ENCODE measurements at places on chromosomes 12 and 14. TPM values are rescaled to one million over a fixed set of nuclear protein-coding genes. Genes with fewer than 3 reads are reported as not detected.

DNA sequence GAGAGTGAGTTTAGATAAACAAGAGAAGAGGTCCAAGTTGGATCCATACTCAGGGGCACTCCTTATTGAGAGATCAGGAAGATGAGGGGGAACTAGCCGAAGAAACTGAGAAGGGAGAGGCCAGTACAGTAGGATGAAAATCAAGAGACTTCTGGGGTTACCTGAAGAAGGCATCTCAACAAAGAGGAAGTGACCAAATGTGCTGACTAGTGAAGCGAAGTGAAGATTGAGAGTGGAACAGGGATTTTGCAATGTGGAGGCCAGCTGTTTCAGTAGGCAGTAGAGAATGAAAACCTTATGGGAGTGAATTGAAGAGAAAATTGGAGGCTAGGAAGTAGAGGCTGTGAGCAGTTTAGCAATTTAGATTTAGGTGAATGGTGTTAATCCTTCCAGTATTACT, 153.0 kb downstream of the SYNE2 start:
- no peak for DNase-seq

The RNF212B gene
- not detected for total RNA-seq

DNA sequence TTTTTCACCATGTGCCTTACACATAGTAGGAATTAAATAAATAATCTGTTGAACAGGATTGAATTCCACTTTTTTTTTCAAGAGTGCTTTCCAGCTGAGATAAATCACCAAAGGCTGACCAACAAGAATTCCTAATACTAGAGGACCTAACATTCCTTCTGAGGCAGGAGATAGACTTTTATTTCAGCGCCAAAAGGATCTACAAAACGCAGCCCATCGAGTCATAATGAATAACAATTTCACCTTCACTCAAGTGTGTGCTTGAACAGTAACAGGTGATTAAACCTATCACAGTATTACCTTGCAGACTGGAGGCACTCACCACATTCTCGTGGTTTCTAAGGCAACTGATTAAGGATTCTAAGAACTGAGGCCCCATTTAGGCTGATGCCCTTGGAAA, 224.3 kb upstream of the ATP2B1 start:
- DNase-seq = no peak

DNA sequence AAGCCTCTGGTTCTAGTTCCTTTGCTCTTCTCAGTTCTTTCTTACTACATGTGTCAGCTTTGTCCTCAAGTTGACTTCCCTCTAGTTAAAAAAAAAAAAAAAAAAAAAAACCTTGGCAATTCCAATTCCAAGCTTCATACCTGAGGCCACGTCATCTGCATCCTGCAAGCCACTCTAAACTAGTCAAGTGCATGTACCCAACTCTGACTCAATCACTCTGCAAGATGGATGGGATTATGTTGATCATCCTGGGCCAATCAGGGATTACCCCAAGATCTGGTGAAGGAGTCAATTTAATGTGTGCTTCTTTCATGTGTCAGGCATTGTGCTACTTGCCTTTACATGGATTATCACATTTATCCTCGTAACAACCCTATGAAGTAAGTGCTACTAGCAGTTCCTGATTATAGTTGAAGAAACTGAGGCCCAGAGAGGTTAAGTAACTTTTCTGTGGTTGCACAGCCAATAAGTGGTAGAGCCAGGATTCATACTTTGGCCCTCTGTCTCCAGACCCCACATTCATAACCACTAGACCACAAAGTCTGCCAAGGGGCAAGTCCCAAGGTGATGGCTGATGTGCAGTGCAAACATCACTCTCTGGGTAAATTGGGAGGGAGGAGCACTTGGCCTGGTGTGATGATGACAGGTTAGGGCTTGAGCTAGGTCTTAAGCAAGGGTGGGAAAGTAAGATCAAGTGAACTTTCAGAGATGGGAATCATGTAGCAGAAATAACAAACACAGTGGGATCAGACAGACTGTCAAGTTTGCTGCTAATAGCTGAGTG, 17.3 kb upstream of the CCND2 start:
- no peak for DNase-seq

DNA sequence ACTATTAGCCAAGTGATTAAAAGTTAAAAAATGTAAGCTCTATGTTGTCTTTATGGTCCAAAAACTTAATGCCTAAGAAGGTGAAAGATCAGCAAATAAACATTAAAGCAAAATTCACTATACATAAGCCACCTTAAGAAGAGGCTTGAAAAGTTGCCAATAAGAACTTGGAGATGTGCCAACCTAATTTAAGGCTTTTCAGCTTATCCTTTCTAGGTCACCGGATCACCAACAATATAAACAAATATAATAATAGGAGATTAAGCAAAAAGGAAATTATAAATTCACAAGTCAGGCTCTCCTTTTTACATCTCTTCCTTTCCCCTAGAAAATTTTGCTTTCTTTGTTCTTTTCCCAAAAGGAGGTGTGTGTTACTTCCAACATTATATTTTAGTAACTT, 30.9 kb downstream of the SLC2A3 start:
- DNase-seq = no peak

The PRDM4 gene
- total RNA-seq = 24.3 TPM

- DNase-seq = no peak
Observed at GRCh38 chr14:61212546-61212945, 68.6 kb downstream of the TMEM30B start.

The IKZF4 gene
- total RNA-seq = 7.3 TPM

The COX8C gene
- not detected for total RNA-seq

DNA sequence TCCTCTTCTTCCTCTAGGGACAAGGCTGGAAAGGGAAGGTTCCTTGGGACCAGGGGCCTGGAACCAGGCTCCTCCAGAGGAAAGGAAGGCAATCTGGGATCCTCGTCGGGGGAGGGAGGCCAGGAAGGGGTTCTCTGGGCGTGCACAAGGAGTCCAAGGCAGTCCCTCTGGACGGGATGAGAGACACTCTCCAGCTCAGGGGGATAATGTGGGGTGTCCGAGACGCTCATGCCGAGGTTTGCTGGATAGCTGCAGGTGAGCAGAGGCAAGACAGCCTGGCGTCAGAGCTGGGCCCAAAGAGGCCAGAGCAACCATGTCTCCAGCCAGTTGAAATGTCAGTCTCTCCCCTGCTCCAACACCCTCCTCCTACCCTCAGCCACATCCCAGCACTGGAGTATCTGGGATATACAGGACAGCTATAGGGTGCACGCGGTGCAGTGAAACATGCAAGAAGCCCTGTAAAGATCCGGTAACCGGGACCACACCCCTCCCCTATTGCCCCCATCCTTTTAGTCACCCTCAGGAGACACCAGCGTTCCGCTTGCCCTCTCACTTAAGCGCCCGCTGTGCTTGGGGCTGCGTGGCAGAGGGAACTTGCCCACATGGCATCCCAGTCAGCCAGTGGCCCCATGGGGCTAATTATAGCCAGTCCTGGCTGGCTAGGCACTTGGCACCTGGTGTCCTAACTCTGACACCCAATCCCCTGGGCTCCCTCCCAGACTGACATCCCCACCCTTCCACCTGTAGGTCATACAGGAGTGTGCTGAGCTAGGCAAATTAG, at the start of gene KLHL33:
KLHL33 (minus strand) TSS at position 585 of the 781 bp plus-strand sequence; CDS start at position 230, 355 bp downstream.
- DNase-seq = no peak

The LRFN5 gene
- total RNA-seq = not detected

The NTF3 gene
- not detected for total RNA-seq

The PRB4 gene
- not detected for total RNA-seq

DNA sequence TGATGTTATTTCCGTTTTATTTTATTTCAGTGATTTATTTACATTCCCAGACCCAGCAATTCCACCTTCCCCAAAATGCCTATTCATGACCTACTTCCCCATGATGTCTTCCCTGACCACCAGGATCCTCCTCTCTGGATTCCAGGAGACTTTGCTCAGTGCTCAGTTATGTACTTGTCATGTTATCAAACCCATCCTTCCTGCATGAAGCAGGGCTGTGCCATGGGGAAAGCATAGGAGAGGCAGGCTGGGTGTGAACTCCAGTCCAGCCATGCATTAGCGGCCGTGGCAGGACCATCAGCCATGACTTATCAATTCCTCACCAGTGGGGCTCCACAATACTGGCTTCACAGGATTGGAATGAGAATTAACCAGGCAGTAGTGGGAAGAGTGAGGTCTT, 57.8 kb downstream of the B4GALNT3 start:
- no peak for DNase-seq

DNA sequence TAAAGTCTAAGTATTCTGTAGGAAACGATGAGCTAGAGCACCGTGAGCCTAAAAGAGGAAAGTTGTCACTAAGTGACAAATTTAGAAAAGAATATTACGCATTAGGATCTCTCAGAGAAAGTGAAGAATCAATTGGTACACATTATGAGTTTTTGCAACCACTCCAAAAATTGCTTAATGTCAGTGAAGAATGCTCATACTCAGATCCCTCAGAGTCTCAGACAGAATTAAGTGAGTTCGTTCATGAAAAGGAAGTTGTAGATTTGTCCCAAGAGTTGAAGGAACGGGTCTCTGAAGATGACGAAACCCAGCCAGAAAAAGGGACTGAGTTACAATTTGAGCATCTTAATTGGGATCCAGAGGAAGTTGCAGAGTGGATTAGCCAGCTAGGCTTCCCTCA, 1.5 kb downstream of the SAMD15 start:
- DNase-seq = no peak

The MAP3K9 gene
- 23.3 TPM for total RNA-seq

GRCh38 chr12:105294161-105294560, 36.3 kb upstream of the C12orf75 start:
- no peak for DNase-seq

The PRICKLE1 gene
- total RNA-seq = 7.0 TPM

DNA sequence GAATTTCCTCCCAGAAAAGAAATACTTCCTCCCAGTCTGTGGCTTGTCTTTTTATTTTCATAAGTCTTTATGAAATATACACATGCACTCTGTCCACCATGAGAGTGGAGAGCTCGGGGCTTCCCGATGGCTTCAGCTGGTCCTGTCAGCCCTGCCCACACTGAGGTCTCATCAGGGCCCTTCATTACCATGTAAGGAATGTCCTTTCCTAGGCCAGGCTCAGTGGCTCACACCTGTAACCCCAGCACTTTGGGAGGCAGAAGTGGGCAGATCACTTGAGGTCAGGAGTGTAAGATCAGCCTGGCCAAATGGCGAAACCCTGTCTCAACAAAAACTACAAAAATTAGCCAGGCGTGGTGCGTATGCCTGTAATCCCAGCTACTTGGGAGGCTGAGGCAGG, 77.0 kb downstream of the CPSF2 start:
- DNase-seq = no peak
